ENCODE measurements at places on chromosomes 5 and 9. TPM values are rescaled to one million over a fixed set of nuclear protein-coding genes. Genes with fewer than 3 reads are reported as not detected.

Gene SELENOP
- 51.5 TPM for total RNA-seq

Gene GPX8
- 8.5 TPM for total RNA-seq

Gene ANKRD31
- 0.16 TPM for total RNA-seq

Gene SLCO6A1
- not detected for total RNA-seq

Gene DAPK1
- total RNA-seq, result 44.8 TPM

Gene SLC12A7
- 35.7 TPM for total RNA-seq

Gene PLCXD3
- total RNA-seq, result 3.5 TPM

Gene BARX1
- 1.1 TPM for total RNA-seq

Gene GABRA1
- 0.16 TPM for total RNA-seq

Gene SLC34A3
- 0.12 TPM for total RNA-seq

Gene SLC6A19
- 0.08 TPM for total RNA-seq

Gene PCDHGA3
- 1.5 TPM for total RNA-seq

- peak; percentile 73 for DNase-seq
These were observed 16.8 kb downstream of the TRAF2 start for GRCh38 chr9:136903041-136903554.

DNA sequence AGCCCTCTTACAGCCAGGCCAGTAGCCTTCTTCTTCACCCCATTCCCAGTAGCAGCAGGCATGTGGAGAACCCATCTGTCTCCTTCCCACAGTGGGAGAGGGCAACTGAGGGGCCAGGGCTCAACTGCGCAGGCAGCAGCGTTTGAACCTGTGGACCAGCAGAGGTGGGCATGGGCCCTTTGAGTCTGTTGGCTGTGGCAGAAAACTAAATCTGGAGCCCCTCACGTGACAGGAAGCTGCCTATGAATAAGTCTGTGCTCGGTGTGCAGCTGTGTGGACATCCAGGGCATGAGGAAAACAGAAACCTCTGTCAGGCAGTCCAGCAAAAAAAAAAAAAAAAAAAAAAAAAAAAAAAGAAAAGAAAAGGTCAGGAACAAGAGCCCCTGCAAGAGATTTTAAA, 189.2 kb upstream of the NR3C1 start:
- DNase-seq, result no peak

GRCh38 chr5:94811331-94811730, 192.9 kb downstream of the SLF1 start:
- no peak for DNase-seq

- DNase-seq, result no peak
These were observed 831 bp downstream of the KLHL3 start for GRCh38 chr5:137734962-137735554.

GRCh38 chr5:71703941-71704340, 15.1 kb upstream of the CARTPT start:
- no peak for DNase-seq

DNA sequence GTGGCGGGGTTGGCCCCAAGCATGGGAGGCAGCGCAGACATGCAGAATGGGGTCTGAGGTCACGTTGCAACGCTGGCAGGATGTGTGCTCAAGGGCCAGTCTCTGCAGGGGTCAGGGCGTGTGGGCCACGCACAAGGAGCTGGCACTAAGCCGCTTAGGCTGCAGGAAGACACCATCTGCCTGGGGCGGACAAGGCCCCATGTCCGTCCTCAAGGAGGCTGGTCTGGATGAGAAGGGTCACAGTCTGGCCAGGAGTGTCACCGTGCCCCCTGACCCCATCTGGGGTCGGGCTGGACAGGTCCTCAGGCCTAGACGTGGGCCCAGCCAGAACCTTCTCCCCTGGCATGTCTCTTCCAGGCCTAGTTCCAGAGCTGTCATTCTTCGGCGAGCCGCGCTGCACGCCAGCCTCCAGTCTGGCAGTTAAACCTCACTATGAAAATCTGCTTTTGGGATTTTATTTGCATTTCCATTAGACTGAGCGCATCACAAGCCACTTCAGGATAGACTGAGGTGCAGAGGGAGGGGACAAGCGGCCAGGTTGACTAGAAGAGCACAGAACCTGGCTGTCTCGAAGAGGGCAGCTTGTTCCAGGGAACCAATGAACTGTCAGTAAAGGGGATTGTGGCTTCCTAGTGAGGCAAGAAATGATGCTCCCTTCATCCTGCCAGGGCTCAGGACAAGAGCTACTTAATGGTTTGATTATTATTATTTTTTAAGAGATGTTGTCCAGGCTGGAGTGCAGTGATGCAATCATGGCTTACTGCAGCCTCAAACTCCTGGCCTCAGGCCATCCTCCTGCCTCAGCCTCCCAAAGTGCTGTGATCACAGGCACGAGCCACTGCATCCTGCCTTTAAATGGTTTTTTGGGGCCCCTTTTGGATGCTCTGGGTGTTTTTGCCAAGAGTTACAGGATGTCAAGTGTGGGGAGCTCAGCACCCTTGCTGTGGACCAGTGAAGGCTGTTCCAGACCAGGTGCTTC, 4.3 kb downstream of the BRD3OS start:
- DNase-seq, result peak; percentile 63

DNA sequence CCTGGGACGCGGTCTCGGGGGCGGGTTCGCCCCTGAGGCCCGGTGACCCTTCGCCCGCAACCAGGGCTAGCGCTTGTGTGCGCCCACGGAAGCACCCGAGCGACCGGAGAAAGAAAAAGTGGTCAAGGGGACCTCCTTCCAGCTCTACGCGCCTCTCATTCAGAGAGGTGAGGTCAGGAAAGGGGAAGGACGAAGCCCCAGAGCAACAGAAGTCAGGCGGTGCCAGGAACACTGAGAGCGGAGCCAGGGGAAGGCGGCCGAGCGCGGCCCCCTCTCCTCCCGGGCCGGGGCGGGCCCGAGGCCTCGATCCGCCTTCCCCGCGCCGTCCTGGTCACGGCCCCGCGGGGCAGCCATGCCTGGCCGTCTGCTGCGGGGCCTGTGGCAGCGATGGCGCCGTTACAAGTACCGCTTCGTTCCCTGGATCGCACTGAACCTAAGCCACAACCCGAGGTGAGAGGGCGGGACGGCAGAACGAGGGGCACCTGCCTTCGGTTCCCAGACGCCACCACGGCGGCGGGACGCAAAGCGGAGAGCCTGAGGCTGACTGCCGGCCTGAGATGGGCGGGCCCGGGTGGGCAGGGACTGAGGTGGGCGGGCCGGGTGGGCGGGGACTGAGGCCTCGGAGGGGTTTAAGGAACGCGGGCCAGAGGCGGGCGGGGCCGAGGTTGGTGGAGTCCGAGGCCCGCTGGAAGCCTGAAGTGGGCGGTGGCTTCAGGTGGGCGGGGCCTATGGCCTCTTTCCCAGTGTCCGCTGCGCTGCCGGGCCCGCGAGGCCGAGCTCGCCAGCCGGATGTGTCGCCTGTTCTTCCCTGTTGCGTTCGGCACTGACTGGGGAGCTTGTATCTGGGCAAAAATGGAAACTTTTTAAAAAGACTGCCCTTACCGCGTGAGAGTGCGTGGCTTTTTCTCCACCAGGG, at the start of gene SETD9:
Gene SETD9 (plus strand): TSS at position 303 of the 916 bp plus-strand sequence. CDS start 50 bp downstream, at position 353.
- DNase-seq, result peak; percentile 99

- DNase-seq, result no peak
These were observed 118.4 kb downstream of the CEP120 start for GRCh38 chr5:123304777-123305316.

GRCh38 chr9:77896938-77897667, 134.5 kb downstream of the GNAQ start:
- no peak for DNase-seq

DNA sequence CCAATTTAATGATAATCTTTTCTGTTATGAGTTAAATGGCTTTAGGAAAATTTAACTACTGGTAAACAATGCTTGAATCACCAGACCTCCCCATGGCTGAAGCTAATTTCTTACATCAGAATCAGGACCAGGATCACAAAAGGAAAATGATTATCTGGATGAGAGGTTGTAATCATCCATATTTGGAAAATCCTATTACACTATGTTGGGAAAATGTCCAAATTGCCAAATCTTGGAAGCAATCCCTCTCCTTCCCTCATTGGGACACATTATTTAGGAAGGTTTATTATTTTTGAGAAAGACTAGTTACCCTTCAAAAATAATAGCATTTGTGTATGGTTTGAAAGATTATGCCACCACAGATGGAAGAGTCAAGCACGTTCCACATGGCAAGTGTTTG, 130.7 kb upstream of the MINAR2 start:
- no peak for DNase-seq

- no peak for DNase-seq
These were observed 1007.0 kb upstream of the NUDT12 start for GRCh38 chr5:104569621-104570020.

GRCh38 chr5:153318556-153318955, 171.9 kb upstream of the GRIA1 start:
- no peak for DNase-seq

- peak; percentile 22 for DNase-seq
These were observed 132.0 kb upstream of the RAI14 start for GRCh38 chr5:34524123-34524522.

DNA sequence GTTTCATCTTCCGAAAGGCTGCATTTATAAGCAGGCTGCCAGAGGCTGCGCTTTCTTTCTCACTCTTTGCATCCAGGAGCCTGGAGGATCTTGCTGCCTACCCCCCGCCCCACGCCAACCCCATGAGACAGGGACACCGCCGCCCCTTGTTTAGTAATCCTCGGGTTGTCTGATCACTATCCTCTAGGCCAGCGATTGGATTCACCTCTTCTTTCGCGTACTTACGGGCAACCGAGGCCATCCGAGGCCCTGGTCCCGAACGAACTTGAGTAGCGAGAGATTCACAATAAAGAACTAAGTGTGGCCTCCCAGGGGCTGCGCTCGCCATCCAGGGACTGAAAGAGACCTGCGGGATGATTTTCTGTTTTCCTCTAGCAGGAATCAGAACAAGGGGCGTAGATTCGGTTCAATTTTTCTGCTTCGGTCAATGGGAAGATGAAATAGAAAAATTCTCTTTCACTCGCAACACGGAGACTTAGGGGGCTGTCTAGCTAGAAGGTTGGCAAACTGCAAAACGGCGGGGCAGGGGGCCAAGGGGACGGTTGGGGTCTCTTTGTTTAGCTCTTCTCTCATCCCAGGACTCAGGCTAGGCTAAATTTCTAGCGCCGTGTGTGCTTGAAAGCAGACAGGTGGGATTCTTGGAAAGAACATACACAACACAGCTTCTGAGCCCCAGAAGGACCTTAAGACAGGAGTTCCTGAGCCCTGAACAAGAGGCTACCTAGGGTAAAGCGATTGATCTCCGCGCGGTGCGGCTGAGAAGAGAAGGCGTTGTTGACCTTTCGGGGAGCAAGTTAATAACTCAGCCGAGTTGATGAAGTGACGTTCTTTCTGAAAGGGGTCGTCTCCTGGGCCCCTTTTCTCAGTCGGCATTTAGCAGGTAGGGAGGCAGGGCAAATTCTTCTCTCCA, 5.8 kb upstream of the ISL1 start:
- DNase-seq, result no peak

- no peak for DNase-seq
These were observed 25.6 kb downstream of the RRAGA start for GRCh38 chr9:19074836-19075235.

DNA sequence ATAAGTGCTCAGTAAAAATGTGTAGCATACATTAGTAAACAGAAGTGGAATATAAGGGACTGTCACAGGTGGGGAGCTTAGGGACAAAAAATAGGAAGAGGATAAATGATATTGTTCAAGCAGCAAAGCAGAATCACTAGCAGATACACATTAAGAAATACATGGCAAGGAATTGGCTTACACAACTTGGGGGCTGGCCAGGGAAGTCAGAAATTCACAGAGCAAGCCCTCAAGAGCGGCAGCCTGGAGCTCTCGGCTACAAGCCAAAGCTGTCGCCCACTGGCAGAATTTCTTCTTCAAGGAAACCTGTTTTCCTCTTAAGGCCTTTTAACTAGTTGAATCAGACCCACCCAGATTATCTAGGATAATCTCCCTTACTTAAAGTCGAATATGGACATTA, 73.0 kb upstream of the SMIM23 start:
- DNase-seq, result no peak

GRCh38 chr5:79636981-79637733, 24.9 kb downstream of the TENT2 start:
- DNase-seq, result no peak

GRCh38 chr5:108623826-108624225, 123.9 kb upstream of the FER start:
- DNase-seq, result no peak

DNA sequence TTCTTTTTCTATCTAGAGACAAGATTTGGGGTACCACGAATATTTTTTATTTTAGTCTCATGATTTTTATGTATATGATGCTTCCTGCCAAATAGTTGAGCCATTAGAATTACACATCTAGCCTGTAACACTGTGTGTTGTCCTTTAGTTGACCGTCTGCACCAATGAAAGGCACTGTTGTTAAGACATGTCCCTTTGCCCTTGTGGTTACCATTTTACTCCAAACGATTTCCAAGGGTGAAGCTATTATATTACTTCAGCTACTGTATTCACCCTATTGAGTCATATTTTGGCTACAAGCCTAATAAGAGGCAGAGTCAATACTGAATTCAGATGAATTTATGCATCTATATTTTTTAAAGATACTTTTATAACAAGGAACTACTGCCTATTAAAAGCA, 207.6 kb downstream of the CETN3 start:
- DNase-seq, result no peak

GRCh38 chr9:136627703-136628102, 35.0 kb upstream of the EGFL7 start:
- peak; percentile 69 for DNase-seq

GRCh38 chr5:88884608-88884877, 1.6 kb upstream of the MEF2C start:
- DNase-seq, result no peak

GRCh38 chr9:96500696-96501632, 51.0 kb downstream of the HABP4 start:
- DNase-seq, result no peak

DNA sequence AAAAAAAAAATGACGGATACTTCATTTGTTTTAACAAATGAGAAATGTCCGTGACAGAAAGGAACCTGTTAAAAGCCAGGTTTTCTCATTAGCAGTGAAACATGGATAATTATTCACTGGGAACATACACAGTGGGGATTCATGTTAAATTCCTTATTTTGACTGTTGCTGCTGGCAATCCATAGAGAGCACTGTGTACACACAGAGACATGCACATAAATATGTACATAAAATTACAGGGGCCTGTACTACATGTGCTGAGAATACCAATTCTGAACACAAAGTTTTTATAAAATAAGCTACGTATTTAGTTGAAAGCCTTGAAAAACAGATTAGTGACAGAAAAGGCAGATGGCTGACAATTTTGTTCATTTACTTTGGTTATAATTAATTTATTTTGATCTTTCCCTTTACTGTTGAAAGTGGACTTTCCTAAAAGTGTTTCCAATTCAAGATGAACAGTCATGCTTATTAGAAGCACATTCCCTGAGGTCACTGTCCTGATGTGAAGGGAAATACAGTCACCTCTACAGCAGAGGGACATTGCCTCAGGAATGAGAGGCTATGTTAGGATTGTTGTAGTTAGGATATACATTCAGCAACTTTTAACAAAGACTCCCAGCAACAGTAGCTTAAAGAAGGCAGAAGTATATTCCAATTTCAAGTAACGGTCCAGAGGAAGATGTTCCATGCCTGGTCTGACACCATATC, 166.7 kb downstream of the SAXO1 start:
- DNase-seq, result no peak

DNA sequence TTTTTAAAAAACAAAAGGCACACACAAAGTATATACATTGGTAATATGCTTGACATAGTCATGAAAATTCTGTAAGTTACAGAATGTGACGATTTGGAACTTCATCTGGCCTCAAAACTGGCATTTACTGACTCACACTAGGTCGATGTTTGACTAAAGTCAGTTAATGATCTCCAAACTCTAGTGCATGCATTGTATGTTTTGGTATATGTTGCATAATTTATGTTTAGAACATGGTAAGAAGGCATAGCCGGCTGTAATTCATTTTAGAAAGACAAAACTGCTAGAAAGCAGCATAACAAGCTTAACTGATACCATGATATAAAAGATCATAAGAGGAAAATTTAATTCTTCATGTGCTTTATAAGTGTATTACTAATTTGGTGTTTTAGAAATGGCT, 58.6 kb upstream of the RICTOR start:
- no peak for DNase-seq
